Activated CD4-positive, alpha-beta T cell treated with anti-CD3 and anti-CD28 coated beads for 1 hour (primary cell): ENCODE measurements at places on chromosomes 11 and 22.

DNA sequence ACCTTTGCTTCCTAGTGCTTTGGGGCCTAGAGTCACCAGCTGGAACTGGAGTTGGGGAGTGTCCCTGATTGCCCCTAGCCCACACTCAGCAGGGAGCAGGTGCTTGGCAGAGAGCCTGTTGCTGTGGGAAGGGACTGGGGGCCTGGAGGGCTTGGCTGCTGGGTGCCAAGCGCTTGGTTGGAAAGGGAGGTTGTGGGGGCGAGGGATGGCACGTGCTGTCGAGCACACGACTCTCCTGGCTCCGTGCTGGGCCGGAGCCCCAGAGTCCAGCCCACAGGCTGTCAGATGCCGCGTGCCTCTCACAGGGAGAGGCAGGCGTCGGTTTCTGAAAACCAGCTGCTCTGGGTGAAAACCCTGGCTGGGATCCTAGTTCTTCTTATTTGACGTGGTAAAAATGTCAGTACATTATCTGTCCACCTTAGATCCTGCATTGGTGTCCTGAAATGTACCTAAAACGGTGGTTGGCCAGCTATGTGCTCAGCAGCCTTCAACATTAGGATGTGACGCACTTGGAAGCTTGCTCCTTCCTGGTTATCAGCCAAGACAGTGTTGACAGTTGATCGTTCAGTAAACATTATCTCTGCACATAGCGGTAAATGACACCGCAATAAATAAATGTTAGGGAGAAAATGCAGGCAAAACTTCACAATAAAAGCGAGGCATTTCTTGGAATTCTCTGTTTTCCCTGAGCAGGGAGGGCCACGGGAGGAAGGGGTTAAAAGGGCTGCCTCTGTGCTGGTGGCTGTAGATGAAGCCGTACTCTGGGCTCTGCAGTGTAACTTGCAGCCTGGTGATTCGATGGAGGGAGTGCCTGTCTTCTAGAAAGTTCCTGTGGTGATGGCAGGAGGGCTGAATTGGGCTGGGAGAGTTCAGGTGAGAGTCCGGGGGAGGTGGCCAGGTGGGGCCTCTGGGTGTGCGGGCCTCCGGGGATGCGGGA, 29.2 kb downstream of the GRAMD4 start:
- no peak for DNase-seq

DNA sequence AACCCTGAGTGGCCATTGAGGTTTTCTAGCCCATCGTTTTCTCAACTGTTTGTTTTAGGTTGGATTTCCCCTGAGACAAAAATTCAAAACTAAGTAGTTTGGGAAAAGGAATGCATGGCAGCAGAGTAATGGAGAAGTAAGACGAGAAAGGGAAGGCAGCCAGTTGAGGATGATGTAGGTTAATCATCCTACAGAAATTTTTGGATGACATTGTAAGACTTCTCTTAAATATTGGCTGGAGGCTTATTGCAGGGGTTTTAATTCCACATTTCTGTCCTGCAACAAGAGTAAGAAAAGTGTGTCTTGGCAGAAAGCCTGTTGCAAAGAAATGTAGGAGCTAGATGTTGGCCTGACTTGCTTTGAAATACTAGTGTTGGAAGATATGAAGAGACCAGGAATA, 308.8 kb downstream of the LUZP2 start:
- DNase-seq = no peak

GRCh38 chr11:1397146-1397861, 7.6 kb downstream of the BRSK2 start:
- no peak for DNase-seq

DNA sequence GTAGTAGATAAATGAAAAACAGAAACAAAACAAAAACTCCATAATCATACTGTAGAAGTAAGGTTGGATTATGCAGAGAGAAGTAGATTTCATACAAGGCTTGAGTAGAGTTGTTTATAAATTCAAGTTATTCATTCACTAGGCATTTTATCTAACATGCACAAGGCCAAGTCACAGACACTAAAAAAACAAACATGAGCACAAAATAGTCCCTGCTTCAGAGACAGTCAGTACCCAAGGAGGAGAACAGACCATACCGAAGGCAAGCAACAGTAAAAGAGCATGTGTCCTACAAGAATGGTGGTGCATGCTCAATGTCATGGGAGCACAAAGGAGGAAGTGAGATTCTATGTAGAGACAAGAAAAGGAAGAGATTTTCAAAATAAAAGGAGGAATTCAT, 796.5 kb upstream of the LRRC4C start:
- DNase-seq = no peak

- no peak for DNase-seq
These were observed 561.9 kb upstream of the ANO5 start for GRCh38 chr11:21630934-21631478.

DNA sequence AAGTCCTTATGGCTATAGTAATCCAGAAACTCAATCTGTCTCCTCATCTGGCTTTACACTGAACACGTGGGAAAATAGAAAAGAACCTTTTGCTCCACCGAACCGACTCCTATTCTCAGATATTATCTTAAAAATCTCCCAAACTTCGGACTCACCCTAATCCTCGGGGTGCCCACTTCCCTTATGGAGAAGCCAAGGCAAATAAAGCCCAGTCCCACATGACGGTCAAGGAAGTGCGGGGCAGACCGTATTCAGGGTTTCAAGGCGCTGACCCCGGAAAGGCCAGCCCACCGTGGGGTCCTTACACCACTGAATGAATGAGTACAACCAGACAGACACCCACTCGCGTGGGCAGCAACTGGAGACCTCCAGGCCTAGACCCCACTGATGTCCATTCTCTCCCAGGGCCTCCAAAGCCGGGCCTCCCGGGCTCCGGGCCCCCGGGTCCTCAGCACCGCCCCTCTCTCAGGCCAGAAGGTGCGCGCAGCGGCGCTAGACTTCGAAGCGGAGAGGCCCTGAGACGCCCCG, 489 bp downstream of the NUP98 start:
- no peak for DNase-seq

GRCh38 chr22:38276166-38276565, 3.4 kb upstream of the TMEM184B start:
- DNase-seq = no peak

- no peak for DNase-seq
These were observed 250.1 kb downstream of the DDX10 start for GRCh38 chr11:108914981-108915380.

DNA sequence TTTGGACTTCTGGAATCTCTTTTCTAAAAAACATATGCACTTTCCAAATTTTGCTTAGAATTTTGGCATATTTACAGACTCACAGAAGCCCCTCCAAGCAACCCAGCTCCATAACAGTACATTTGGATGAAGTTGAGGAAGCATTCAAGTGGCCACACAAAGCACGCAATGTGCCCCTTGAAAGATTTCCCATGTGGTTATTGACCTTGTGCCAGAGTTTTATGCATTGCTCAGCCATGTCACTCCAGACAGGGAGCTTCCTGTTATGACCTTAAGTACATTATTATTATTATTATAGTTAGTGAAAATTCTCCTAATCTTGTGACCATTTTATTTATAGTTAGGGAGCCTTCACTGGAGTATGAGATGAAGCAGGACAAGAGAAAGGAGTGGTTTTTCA, 35.0 kb upstream of the BDNF start:
- no peak for DNase-seq

DNA sequence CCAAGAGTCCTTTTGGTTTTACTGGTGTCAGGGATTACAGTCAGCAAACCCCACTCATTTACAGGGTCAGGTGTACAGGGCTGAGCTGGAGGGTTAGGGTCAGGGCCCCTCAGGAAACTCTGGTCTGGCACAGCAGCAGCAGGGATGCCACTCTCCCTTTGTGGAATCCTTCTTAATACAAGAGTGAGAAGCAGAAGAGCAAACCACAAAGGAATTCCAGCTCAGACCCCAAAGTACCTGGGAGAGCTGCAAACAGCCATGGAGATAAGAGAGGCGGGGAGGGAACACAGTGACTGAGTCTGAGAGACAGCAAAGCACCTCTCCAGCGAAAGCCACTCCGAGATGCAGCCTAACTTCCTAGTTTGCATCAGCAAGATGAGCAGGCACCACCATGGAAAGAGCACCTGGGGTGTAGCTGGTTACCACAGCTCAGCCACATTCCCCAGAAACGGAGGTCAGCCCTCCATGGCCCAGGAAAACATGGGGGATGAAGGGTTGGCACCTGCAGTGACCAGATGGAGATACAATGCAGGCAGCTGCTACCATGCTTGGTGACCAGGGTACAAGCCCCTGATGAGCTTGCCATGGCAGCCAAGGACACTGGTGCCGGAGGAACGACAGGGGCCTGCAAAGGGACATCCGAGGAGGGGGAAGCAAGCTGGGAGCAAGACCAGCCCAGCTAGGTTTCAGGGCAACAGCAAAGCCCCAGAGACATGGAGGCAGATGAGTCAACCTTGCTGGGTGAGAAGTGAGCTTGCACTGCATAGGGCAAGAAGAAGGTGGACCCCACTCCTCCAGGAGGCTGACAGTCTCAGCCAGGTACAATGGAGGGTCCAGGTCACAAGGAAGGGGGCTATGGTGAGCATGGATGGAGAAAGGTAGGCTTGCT, 3.9 kb downstream of the BET1L start:
- DNase-seq = no peak

DNA sequence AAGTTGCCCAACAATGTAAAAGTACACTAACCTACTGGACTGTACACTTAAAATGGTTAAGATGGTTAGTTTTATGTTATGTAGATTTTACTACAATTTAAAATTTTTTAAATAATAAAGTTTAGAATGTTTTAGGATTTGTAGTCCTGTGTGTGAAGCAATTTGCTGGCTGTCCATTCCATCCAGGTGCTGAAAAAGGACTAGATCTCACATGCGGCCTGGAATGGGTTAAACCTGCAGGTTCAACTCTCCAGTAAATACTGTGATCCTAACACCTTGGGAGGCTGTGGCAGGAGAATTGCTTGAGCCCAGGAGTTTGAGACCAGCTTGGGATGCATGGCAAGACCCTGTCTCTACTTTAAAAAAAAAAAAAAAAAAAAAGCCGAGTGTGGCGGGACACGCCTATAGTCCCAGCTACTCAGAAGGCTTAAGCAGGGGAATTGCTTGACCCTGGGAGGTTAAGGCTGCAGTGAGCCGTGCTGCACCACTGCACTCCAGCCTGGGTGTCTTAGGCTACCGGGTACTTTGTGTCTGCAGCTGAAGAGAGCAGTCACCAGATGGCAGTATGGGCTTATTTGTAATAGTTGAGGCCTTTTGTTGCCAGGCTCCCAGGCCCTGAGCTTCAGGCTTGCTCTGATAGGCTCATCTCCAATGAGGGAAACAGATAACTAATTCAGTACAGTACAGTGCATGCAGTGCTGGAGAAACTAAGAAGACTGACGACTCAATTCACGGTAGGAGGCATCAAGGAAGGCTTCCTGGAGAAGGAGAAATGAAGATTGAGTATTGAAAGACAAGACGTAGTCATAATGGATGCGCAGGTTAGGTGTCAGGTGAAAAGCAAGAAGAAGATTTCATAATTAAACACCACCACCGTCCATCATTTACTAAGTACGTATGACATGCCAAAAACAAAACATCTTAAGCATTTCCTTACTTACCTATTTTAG, 64.7 kb upstream of the ASPHD2 start:
- peak; percentile 19 for DNase-seq

- DNase-seq = no peak
These were observed 3.3 kb upstream of the DDI1 start for GRCh38 chr11:104033134-104033533.
